ENCODE measurements at places on chromosomes 2 and 18.
A peak's percentile ranks its signal among the peaks of the same experiment; 100 is the strongest.

DNA sequence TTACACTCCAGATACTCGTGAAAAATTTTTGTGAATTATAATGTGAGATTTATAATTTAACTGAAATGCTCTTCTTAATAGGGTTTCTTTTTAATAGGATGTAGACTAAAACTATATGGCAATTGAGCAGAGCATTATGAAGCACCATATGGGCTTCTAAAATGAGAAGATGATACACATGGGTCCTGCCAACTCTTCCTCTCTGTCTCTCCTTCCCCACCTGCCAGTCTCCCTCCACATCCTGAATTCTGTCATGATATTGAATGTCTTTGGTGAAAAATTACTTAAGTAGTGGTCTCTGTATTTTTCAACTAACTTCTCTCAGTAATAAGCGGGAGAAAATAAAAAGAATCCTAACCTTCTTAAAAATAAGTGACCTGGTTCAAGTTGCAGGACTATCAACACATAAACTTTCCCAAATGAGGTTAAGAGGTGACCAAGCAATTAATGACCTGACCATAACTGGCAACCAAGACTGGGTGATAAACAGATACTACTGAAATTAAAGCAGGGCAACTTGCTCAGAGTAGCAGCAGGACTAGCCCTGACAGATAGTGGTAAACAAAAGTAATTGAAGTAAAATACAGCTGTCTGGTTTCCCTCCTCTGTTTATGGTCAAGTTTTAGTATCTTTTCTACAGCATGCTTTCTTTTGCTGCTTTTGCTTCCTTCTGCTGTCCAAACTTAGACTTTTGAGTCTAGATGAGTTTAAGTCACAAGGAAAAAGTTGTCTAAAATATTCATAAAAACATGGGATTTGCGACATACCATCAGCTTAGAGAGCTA lies 117.1 kb upstream of the PDE1A start:
- DNase-seq: no peak

DNA sequence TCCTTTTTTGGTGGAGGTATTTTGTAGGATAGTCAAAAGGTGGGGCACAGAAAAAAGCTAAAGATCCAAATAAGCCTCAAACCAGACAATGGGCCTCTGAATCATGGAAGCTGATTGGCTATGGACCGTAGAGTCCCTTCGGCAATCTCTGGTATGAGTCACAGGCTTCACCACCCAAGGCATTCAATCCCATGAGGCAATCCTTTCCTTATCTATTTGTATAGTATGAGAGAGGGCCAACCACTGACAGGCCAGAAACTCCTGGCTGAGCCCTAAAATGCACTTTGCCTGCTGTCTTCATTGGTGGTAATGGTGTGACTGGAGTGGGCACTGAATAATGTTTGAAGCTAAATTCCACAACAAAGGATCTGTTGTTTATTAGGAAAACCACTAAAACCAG lies 38.7 kb upstream of the MEX3C start:
- DNase-seq: peak; percentile 25

GRCh38 chr18:76005632-76006208 lies 489.3 kb downstream of the ZNF516 start:
- DNase-seq: no peak

GRCh38 chr2:47815764-47816163 lies 32.8 kb downstream of the MSH6 start:
- DNase-seq: no peak

- DNase-seq: no peak
Observed at GRCh38 chr2:64605991-64606478, 47.7 kb downstream of the SERTAD2 start.

DNA sequence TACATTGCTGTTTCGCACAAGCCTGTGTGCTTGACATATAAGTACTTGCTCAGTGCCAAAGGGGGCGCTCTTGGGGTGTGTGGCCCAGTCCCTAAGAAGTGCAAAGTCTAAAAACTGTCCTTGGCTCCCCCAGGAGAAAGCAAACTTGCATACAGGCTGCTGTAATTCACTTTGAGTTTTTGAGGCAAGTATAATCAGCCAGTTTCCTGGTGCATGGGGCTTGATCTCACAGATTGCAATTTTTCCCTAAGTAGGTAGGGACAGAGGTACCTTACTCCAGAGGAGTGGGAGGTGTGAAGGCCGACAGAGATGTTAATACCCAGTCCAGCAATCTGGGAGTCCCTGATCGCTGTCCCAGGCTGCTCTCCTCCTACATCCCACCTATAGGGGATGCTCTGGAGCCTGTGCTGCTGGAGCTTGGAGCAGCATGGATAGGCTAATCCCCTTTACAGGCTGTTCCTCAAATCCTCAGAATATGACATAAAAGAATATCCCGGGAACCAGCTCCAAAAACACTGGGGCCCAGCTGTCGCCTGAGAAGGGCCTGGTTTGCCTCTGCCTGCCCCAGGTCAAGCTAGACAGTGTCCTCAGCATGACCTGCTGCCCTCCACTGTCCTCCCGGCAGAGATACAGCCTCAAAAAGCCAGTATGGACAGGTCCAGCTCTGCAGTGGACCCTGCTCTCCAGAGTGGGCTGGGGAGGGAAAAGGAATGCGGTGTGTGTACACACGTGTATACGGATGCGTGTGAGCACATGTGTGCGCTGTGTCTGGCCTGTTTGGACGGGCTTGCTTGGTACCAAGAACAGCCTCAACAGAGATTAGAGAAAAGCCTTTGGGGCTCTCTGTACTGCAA lies 136.5 kb upstream of the HAAO start:
- DNase-seq: peak; percentile 96

DNA sequence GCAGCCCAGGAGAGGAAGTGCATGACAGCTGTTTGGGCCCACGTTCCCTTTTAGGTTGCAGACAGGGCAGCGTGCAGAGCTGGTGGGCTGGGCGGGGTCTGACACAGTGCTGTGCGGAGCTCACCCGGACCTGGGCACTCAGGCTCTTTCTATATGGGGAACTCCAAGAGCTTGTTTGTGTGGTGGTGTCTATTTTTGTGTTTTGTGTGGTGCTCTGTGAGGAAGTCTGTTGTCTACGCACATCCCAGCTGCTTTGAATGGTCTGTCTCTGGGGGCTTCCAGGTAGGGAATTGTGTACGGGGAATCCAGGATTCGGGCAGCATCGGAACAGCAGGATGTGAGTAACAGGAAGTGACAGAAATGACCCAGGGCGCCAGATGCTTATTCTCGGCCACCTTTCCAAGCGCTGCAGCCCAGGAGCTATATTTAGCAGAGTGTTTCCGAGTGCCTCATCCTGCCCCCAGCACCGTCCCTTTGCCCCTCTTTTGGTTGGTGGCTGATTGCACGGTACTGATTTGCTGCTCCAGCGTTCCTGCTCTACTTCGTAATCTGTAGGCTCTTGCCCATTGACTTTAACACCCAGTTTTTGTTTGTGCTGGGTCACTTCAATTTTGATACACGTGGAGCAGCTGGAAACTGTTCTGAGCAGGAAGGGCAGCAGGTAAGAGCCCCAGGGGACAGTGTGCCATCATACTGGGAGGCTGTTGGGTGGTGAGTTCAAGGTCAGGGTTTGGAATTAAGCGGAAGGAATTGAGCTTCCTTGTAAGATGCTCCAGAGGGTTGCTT lies 64.7 kb downstream of the DGKD start:
- no peak for DNase-seq

DNA sequence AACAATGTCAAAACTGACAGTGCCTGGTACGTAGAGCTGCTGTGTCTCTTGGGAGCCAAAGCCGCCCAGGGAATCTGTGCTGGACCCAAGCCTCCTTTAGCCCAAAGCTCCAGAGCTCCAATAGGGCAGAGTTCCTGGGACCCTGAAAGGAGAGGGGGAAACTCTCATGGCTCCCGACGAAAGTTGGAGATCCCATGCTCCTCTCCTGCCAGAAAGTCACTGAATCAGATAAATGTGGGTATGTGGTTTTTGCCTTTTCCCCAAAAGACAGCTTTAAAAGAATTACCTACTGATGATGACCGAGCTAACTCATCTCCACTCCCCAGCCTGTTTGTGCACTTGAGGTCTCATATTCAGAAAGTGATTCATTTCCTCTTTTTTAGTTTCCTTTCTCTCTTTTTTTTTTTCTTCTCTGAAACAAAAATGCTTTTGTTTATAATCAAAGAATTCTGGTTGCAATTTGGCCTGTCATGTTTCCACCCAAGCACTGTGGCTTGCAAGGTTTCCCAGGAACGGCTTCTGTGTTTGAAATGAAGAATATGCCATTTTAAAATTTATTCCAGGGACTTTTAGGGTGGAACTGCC lies 14.1 kb upstream of the PMAIP1 start:
- DNase-seq: no peak

DNA sequence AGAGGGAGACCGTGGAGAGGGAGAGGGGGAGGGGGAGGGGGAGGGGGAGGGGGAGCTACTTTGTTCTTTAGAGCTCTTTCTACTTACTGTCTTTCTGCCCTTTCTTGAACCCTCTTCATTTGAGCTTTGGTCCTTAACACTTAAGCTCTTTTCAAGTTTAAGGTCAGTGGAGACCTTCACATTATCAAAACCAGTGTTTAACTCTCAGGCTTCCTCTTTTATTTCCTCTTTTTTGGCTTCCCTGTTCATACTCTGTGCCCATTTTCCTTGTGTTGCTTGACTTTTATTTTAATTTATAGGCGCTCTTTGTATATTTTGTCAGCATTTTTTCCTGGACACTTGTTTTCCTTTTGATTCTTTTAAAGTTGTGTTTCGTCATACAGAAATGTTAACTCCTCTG lies 37.1 kb downstream of the ACSL3 start:
- no peak for DNase-seq

DNA sequence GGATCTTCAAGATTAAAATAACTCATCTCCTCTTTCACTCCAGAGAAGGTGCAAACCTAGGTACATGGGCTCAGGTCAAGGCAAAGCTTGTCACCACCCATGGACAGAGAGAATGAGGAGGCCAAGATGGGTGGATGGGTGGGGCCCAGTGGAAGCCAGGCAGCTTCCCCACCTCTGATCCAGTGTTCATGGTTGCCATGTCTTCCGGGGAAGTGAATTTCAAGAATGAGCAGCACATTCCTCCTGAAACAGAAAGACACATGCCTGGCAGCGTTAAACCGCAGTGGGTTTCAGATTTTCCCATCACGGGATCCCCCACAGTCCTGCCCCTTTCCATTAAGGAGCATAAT lies 301.7 kb downstream of the EIPR1 start:
- DNase-seq: no peak

- no peak for DNase-seq
Observed at GRCh38 chr2:218777276-218777990, 4.5 kb upstream of the CYP27A1 start.

DNA sequence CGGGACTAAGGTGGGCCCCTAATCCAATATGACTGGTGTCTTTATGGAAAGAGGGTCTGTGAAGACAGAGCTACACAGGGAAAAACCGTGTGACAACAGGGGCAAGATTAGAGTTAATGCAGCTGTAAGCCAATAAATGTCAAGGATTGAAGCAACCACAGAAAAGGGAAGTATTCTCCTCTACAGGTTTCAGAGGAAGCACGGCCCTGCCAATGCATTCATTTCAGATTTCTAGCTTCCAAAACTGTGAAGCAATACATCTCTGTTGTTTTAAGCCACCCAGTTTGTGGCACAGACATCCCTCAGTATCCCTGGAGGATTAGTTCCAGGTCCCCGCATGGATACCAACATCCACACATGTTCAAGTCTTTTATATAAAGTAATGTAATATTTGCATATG lies 48.8 kb downstream of the SPP2 start:
- DNase-seq: no peak

- DNase-seq: no peak
Observed at GRCh38 chr2:109153807-109154206, 24.8 kb downstream of the SH3RF3 start.

- no peak for DNase-seq
Observed at GRCh38 chr2:2291500-2292260, 39.4 kb downstream of the MYT1L start.

DNA sequence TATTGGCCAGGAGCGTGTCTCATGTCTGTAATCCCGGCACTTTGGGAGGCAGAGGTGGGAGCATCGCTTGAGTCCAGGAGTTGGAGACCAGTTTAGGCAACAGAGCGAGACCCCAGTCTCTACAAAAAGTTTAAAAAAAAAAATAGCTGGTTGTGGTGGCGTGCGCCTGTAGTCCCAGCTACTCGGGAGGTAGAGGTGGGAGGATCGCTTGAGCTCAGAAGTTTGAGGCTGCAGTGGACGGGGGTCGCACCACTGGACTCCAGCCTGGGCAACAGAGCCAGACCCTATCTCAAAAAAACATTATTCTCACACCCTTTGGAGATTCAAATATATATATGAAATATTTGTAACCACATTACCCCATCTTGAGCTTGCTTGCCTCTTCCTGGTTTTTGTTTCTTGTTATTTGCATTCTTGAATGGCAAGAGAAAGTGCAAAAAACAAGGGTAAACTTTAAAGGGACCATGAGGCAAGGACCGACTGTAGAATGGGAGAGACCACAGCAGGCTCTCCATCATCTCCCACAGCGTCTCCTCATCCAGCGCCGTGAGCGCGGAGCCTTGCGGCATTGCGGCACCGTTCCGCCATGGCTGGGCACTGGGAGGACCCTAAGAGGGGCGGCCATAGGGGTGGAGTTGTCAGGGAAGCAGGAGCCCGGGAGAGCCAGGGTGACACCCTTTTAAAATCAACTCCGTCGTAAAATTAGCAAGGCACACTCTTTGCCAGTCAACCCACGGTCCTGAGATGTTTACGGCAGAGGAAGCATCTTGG lies 1.4 kb downstream of the ELP2 start:
- no peak for DNase-seq

DNA sequence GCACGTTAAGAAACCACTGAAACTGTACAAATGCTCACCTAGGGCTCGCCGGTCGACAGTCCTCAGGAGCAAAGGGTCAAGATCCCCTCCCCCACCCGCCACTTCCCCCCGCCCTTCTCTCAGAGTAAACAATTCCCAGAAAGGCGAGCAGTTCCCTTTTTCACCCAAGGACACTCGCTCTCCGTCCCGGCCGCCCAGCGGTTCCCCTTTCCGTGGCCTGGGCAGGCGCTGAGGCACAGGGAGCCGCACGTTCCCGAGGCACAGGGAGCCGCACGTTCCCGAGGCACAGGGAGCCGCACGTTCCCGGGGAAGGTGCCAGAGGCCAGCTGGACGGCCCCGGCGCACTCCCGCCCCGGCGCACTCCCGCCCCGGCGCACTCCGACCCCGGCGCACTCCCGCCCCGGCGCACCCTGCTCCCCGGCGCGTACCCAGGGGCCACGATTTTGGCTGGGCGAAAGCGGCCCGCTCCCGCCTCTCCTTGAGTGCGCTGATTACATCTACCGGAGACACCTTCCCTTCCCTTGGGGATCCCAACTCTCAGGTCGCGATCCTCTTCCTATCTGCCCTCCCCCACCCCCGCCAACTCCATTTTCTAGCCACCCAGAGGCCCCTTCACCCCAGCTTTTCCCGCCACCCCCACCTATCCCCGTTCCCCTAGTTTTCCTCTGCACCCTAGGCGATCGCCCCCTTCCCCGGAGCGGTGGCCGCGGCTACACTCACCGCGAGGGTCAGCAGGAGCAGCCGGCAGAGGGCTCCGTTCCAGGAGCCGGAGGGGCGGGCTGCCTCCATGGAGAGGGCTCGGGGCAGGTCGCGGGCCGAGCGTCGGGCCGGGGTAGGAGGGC lies 817 bp downstream of the DSC2 start:
- DNase-seq: no peak

GRCh38 chr2:47251404-47251675 lies 96.2 kb upstream of the STPG4 start:
- no peak for DNase-seq

- no peak for DNase-seq
Observed at GRCh38 chr18:35099911-35100310, 58.7 kb downstream of the MAPRE2 start.

GRCh38 chr2:151762694-151763093 lies 28.4 kb upstream of the NEB start:
- no peak for DNase-seq

All from hematopoietic multipotent progenitor cell treated with erythropoietin and hydrocortisone succinate and interleukin-3 and kit ligand, for 8 days (in vitro differentiated cells).